ENCODE measurements at places on chromosomes 12 and 14.
A peak's percentile ranks its signal among the peaks of the same experiment; 100 is the strongest.

DNA sequence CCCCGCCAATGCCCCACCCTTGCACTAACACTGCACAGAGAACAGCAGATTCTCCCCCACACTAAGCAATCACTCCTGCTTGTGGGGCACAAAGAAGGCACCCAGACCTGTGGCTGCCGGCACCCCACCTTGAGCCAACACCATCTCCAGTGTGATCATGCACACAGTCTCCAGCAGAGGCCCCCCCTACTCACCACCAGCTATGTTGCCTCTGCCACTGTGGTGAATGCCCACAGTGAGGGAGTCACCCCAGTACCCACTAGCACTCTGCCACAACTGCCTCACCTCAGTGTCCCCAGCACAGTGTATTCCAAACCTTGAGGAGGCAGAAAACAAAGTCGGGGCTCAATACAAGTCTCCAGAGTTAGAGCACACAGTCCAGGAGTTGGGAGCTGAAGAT is 261.7 kb upstream of the SSTR1 start:
- DNase-seq: no peak

DNA sequence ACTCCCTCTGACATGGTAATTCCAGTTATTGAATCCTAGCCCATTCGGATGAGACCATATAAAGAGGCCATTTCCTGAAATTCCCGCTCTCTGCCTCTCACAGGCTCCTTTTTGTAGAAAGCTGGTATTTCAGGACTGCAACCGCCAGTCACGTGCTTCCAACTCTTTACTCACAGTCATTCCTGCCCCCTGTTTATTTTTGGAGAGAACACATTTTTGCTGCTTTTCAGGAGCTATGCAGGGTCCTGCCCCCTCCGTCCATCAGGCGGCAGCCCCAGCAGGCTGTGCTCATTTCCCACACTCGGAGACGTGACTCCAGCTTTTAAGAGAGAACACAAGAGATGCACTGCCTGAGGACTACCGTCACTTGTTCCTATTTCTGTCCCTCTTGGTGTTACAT is 26.8 kb downstream of the IFT43 start:
- DNase-seq: no peak

GRCh38 chr12:120100630-120101029 is 15.9 kb downstream of the RAB35 start:
- no peak for DNase-seq

DNA sequence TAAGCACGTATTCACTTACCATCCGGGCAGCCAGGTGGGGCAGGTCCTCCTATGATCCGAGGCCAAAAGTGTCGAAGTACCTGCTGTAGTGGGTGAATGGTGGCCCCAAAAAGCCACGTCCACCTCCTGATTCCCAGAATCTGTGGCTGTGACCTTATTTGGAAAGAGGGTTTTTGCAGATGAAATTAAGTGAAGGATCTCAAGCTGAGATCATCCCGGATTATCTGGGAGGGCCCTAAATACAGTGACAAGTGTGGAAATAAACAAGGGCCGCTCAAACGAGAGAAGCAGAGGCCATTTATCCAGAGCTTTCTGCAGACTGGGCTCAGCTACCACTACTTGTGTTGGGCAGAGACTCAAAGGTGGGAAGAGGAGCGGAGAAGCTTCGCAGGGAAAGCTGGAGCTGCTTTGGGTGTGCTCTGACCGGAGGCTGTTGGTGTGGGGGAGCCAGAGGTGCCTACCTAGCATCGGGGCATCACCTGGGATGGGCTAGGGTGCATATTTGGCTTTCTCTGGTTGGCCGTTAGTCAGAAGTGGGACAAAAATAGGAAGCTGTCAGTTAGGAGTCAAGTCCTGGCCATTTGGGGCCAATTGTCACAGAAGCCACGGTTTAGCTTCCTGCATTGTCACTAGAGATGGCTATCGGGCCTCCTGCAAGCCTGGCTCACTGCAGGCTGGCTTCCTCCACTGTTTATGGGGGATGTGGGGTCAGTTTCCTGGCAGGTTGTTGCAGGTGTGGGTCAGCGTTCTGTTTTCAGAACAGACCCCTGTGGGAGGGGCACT is 27.8 kb upstream of the DLK1 start:
- no peak for DNase-seq

DNA sequence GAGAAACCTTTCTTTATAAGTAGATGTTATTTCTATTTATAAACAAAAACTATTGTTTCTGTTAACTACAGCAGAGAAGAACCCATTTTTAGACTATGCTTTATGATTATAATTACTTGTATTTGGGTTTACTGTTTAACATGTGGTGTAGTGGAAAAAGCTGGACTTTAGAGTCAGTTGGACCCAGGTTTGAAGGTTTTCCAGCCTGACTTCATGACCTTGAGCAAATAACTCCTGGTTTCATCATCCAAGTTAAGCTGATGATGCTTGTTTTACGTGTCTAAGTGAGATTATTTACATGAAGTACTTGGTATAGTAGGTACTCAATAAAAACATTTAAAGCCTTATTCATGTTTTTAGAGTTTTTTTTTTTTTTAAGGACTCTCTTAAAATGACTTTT is 221.8 kb upstream of the ARHGAP5 start:
- DNase-seq: no peak

DNA sequence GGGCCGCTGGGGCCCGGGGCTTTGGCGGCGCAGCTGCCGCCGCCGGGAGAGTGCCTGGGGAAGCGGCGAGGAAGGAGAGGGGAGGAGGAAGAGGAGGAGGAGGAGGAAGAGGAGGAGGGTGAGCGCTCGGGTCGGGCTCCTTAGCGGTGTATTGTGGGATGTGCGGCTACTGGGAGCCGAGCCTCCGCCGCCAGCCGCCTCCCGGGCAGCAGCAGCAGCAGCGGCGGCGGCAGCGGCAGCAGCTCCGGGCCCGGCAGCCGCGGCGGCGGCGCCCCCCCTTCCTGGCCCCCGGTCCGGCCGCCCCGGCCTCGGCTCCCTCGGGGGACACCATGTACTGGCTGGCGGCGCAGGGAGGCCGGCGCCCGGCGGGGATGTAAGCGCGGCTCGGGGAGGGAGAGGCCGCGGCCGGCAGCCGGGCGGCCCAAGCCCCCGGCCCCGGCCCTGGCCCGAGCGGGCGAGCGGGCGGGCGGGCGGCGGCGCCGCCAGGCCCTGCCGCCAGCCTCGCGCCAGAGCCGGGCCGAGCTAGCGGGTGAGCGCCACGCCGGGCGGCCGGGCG is at the start of gene SETD1B:
SETD1B (plus strand) TSS at position 149 of the 556 bp plus-strand sequence. CDS start 729 bp downstream, outside the sequence.
- DNase-seq: peak; percentile 17

DNA sequence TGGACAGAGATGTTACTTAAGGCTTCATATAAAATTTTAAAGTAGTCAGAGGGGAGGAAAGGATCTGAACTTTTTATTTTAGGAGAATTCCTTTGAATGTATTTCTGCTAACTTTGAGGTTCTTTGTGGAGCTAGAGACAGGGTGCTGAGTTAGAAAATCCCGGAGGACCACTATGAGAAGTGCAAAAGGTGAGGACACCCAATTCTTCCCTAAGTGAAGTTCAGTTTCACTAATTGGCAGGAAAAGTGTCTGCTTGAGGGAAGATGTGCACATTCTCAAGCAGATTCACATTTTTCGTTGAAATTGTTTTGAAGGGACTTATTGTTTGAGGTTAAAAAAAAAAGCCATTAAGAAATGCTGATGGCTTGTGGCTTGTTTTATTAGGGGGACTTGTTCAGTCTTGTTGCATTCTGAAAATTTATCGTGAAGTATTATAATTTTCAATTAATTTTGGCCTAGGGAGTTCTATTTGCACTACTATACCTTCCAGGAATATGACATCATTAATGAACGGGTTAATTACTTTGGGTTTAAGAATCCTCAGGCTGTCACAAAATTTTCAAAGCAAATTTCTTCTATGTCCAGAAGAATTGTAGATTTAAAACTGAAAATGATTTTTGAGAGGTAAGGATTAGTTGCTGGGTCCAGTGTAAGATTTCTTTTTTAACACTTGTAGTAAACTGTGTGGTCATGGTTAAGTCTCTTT is 1.8 kb downstream of the PCNX1 start:
- DNase-seq: no peak

DNA sequence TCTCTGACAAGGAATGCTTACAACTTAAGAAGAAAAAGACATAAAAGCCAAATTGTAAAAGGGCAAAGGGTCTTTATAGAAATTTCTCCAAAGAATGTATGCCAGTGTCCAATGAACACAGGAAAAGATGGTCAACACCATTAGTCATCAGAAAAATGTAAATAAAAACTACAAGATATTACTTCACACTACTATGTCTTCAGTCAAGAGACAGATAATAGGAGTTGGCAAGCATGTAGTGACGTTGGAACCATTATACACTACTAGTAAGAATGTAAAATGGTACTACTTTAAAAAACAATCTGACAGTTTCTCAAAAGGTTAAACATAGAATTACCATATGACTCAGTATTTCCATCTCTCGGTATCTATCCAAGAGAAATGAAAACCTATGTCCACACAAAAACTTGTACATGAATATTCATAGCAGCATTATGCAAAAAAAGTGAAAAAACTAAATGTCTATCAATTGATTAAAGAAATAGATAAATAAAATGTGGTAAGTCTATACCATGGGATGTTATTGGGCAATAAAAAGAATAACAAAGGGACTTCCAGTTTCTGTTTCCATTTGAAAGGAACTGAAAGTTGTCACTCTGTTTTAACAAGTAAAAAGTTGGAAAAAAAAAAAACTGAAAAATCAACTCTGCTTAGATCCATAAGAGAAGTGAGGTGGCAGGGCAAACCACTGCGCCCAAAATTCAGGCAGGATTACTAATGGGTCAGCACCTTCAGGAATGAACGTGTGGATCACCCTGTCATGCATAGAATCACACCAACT is 69.8 kb downstream of the ALG10B start:
- no peak for DNase-seq

DNA sequence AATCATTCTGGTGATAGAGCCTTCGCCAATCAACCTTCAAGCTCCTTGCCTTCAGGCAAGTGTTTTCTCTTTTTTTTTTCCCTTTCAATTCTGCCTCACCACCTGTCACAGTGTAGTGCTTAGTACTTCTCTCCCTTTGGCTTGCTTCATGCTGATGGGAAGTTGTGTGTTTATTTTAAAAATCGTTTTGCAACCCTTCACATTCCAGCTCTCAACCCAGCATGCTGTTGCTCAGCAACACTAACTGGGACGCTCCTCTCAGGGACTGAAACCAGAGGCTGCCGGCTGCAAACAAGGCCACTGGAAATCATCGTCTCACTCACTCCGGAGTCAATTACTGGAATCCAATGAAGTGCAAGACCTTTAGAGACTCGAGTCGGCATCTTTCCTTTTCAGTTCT is 342.7 kb downstream of the PRKD1 start:
- DNase-seq: no peak
